ENCODE measurements at places on chromosomes 3 and 15.
A peak's percentile ranks its signal among the peaks of the same experiment; 100 is the strongest.

- DNase-seq: no peak
Observed at GRCh38 chr15:46858150-46858549, 859.2 kb upstream of the SEMA6D start.

DNA sequence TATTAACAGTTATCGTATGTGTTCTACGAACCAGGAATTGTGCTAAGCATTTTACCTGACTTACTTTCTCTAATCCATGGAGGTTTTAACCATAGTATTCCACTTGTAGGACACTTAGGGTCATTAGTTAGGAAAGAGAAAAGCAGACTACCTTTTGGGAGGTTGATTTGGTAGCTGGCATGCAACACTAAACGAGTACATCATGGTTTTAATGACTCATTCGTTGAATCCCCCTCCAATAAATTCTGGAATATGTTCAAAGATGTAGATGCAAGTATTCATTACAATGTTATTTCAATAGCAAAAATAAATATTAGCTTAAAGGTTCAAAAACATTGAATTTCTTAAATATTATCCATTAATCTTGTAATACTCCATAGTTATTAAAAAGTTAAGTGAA lies 162.5 kb downstream of the FMN1 start:
- DNase-seq: no peak

DNA sequence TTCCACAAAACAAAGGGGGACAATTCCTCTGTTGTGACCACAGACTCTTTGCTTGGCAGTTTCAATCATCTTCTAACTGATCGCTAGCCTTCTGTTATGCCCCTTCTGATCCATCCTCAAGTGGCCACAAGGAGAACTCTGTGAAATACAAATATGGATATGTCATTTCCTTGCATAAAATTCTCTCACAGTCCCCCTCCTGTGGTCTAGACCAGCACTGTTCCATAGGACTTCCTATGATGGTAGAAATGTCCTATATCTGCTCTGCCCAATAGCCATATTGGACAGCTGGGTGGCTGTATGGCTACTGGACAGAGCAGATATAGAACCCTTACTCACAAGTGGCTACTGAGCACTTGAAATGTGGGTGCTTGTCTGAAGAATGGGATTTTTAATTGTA lies 25.9 kb upstream of the SNRK start:
- no peak for DNase-seq

DNA sequence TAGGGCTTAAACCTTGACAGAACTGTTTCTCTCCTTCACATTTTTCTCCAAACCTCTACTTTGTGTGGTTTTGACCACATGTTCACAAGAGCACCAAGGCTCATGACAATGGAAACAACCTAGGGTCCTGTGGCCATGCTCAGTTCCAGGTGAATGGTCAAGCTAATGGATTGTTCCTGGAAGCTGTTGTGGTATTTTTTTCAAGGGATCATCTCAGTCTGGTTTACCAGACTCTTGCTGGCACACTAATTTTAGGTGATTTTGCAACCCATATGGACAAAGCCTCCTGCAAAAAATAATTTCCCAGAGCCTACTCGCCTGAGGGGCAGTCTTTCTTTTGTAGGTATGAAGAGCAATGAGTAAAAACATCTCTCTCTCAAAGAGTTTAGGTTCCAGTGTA lies 67.2 kb downstream of the LSAMP start:
- DNase-seq: no peak

- no peak for DNase-seq
Observed at GRCh38 chr15:36422631-36423030, 156.8 kb upstream of the CDIN1 start.

DNA sequence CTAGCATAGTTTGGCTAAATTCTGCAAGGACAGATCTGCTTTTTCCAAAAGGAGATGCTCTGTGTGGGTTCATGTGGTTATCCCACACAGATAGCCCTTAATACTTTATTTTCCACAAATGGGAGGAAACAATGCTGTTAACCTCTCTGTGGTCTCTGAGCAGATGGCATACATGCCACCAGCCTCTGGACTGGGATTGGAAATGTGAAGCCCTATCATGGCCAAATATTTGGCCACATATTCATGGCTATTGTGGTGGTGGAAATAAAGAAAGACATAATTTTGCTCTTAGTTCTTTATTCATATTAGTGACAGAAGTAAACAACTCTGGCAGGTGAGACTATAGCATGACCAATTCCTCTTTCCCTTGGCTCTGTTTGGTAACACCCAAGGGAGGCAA lies 726.2 kb downstream of the ROBO1 start:
- no peak for DNase-seq

- DNase-seq: no peak
Observed at GRCh38 chr15:27670486-27671209, 428.5 kb downstream of the OCA2 start.

DNA sequence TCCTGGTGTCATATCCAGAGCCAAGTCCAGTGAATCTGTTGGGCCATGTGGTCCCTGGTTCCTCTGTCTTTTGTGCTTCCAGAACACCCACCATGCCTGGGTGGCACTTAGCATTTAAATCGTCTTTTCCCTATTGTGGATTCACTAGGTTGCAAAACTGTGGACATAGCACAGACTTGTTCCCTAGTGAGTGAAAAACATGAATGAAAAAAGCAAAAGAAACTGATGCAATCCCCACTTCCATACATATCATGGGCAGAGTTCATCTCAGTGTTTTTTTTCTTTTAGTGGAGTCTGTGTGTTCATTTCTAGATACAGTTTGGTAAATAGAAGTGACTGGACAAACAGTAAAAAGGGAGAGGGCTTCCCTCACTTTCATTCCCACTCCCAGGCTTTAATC lies 170.5 kb downstream of the SLCO3A1 start:
- DNase-seq: no peak

DNA sequence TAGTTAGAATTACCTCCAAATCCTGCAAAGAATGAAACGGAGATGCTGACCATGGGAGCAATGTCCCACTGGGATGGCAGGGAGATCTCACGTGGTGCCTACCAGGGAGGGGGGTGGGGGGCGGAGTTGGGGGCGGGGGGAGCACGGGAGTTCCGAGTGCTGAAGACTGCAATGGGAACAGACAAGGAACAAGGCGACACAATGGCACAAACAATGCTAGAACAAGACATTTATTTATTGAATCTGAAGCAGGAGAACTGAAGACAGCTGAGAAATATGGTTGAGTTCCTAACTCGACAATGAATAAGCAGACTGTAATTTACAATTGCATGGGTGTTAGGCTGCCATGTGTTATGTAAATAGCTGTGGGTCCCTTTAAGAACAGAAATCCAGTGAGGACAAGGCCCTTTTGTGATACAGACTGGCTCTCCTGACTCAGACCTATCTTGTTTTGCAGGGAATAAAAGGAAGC lies 91.2 kb downstream of the AQP9 start:
- no peak for DNase-seq

DNA sequence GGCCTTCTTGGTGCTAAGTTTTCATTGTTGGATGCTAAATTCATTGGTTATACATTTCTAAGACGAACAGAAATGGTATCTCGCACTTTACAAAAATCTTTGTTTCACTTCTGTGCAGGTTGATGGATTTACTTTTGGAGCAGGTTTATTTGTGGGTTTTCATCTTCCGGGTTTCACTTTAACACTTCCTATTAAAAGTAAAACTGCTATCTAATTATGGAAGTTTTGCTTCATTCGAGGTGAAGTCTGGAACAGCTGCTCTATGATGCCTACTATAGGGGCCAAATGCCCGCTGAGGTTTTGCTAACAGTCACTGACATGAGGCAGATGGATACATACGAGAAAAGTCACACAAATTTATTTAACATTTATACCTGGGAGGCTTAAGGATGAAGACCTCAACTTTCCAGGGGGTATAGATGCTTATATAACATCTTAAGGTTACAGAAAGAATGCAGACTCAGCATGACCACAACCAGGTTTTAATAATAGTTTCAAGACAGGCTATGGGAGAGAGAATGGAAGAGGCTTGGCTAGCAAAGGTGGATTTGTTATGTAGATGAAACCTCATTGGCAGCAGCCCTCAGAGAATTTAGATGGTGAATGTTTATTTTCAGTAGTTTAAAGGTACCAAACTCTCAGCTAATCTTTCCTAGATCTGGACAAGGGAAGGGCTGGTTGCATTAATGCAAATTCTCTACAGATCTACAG lies 54.2 kb downstream of the OSTN start:
- no peak for DNase-seq

GRCh38 chr3:8276056-8276455 lies 225.6 kb upstream of the LMCD1 start:
- no peak for DNase-seq

- no peak for DNase-seq
Observed at GRCh38 chr3:70256566-70256965, 55.9 kb downstream of the MDFIC2 start.

DNA sequence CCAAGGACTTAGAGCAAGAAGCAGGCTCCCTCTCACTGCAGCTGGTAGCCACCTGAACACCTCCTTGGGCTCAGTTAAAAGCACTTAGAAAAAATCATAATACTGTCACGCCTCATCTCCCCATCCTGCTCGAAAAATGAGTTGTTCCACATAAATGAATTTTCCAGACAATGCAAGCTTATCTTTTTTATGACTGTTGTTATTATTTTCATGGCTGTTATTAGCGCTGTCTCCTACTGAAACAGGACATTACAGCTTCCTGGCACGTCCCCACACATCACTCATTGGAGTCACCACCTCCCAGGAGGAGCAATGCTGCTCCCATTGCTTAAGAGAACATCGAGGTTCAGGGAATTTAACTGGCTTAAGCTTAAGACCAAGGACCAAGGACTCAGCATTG lies 26.5 kb downstream of the CCDC33 start:
- no peak for DNase-seq

DNA sequence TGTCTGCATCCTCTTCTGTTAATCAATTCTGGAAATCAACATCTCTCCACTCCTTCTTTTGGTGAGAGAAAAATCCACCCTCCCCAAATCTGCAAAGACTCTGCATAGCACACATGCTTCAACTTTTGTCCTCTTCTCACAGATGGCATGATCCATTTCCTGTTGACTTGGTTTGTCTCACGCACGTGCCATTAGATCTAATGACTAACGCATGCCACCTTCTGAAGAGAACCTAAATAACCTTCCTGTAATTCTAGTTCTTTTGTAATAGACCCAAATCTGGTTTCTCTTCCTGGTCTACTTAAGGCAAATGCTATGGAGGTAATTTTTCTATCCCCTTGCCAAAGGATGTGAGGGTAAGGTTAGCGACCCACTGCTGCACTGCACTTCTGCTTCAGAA lies 51.0 kb upstream of the ATOSA start:
- DNase-seq: peak; percentile 10

- DNase-seq: no peak
Observed at GRCh38 chr3:136516656-136517055, 235.5 kb downstream of the STAG1 start.

DNA sequence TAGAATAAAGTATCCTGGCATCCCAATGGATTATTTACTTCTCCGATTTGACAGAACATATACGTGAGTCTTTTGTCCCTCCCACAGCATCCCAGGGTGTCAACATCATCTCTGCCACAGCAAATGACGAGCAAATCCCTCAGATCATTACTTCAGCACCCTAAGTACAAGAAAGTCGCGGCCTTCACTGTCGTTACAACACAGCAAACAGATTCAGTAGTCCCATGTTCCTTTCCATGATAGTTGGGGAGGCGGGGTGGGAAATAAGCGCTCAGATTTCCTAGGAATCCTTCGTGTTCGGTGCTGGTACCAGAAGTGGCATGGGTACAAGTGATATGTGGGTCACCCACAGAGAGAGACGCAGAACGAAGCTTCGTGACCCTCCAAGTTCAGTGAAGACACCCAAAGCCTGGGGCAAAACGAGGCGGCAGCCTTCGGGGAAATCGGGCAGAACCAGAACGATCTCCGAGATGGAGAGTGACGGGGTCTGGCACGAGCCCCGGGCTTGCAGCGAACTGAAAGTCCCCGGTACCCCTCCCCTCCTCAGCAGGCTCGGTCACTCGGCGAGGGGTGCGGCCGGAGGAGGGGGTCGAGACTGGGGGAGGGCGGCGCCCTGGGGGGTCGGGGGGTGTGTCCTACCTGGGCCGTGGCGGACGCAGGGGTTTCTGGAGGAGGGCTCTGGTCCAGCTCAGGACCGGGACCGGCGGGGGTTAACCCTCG lies 619 bp downstream of the TTBK2 start:
- DNase-seq: no peak

GRCh38 chr3:183884097-183884426 lies 618 bp downstream of the PARL start:
- DNase-seq: no peak

DNA sequence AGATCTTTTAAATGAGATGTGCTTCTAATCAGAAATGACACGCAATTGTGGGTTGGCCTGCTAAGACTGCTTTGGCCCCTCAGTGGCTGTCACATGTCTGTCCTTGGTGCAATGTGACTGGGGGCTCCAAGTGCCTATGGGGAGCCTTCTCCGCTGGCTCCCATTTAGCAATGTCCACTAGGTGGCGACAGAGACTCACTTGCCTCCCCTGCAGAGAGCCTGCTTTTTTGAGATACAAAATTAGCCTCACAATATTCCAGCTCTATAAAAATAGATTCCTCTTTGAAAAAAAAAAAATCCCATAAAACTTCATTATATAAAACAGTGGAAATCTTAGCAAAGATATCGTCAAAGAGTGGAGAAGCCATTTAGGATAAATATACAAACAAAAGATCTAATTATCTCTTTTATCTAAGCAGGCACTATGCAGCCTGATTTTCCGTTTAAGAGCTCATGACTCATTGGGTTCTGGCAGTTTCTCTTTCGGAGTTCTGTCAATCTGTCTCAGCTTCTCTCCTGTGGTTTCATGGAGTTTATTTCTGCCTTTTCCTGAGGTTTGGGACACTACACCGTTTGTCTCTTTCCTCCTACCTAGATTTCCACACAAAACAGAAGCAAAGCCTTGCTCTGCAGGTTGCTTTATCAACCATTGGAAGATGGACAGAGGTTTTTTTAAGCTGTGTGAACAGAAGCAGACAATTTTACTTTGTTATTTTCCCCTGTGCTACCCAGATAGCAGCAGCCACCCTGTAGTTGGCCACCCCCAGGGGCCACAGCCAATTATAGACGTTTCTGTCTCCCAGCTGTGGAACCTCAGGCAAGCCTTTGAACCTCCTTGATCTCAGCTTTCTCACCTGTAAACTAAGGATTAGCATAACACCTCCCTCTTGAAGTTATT lies 68.4 kb upstream of the TNFAIP8L3 start:
- DNase-seq: peak; percentile 25

DNA sequence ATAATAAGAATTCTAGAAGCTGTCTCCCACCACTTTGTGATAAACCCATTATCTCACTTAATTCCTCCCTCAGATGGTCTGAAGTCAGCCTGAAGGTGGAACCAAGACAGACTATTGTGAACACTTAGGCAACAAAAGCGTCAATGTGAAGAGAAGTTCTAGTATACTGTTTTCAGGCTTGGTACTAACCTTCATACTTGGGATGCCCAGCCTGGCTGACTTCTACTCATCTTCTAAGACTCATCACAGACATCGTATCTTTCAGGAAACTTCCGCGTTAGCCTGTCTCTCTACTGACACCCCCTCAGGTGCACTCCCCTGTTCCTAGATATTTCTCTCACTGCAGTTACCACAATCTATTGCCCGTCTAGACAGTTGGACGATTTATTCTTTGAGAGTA lies 201.2 kb downstream of the SATB1 start:
- no peak for DNase-seq

Measured in fibroblast of skin of left biceps (primary cell).